Lung (tissue), 17 donors: ENCODE measurements at places on chromosomes 16 and 17. TPM values are rescaled to one million over a fixed set of nuclear protein-coding genes. Genes with fewer than 3 reads are reported as not detected.

Gene PAGR1
- total RNA-seq, result 23.1 TPM

Gene SALL1
- 0.06 TPM for total RNA-seq

Gene INCA1
- 1.9 TPM for total RNA-seq

Gene CNGB1
- 0.43 TPM for total RNA-seq

Gene TMEM92
- total RNA-seq, result 8.0 TPM

Gene NT5M
- total RNA-seq, result 2.8 TPM

Gene KRT20
- total RNA-seq, result 0.31 TPM

Gene KRT40
- not detected for total RNA-seq

Gene ITGAD
- total RNA-seq, result 1.5 TPM

Gene AATF
- 28.2 TPM for total RNA-seq

Gene RAB11FIP3
- 20.8 TPM for total RNA-seq

Gene ERCC4
- total RNA-seq, result 10.4 TPM

Gene TNK1
- total RNA-seq, result 5.4 TPM

Gene PLCD3
- total RNA-seq, result 43.3 TPM

Gene PRR35
- not detected for total RNA-seq

Gene FOXJ1
- total RNA-seq, result 66.1 TPM

Gene TOM1L1
- 39.1 TPM for total RNA-seq

Gene KRT39
- not detected for total RNA-seq

Gene CORO7
- 32.3 TPM for total RNA-seq

Gene HNF1B
- total RNA-seq, result 12.4 TPM

Gene RASD1
- 11.4 TPM for total RNA-seq

Gene NLRC3
- 3.6 TPM for total RNA-seq

Gene KCNJ16
- 2.2 TPM for total RNA-seq

Gene EFCAB13
- 21.4 TPM for total RNA-seq

Gene NKD1
- total RNA-seq, result 14.1 TPM

Gene TEX19
- total RNA-seq, result not detected

Gene TEKT1
- 24.8 TPM for total RNA-seq

Gene TMEM238L
- not detected for total RNA-seq

Gene ABCA5
- total RNA-seq, result 76.3 TPM

Gene CTRL
- not detected for total RNA-seq

Gene PRSS22
- 34.1 TPM for total RNA-seq

Gene MYH13
- not detected for total RNA-seq

Gene RAB26
- total RNA-seq, result 0.48 TPM

Gene ADAD2
- 0.71 TPM for total RNA-seq

Gene OTOP2
- total RNA-seq, result not detected

Gene STH
- total RNA-seq, result not detected

Gene OR1E2
- total RNA-seq, result not detected

Gene CKLF
- total RNA-seq, result 48.5 TPM

Gene KARS1
- total RNA-seq, result 95.3 TPM

Gene CD300H
- total RNA-seq, result 1.1 TPM

Gene NECAB2
- total RNA-seq, result 0.34 TPM

Gene GID4
- total RNA-seq, result 6.5 TPM

Gene P2RX1
- total RNA-seq, result 4.6 TPM

Gene TXNL4B
- total RNA-seq, result 17.7 TPM

Gene NAGS
- 10.7 TPM for total RNA-seq

Gene TSPAN10
- 1.4 TPM for total RNA-seq

Gene TBC1D3K
- not detected for total RNA-seq

Gene ZNF597
- total RNA-seq, result 3.3 TPM

Gene BRCA1
- total RNA-seq, result 15.7 TPM
